ENCODE measurements at places on chromosomes 11 and 22. TPM values are rescaled to one million over a fixed set of nuclear protein-coding genes. Genes with fewer than 3 reads are reported as not detected.

DNA sequence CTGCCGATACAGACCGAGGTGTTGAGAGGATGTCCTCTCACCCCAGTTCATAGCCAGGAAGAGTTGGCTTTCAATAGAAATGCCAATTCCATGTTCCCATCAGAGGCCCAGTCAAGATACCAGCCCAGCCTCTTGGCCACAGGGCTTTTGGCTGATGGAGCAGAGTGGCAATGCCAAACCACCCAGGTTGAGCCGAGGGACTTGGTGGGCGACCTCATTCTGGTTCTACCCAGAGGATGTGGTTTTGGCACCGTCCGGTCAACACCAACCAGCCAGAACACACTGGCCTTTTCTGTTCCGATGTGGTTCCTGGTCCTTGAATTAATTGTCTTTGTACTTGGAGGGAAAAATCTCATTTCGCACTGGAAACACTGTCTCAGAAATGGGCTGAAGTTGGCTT lies 60.5 kb downstream of the COMMD9 start:
- no peaks in the 10 kb centered on the region for H3K4me1 ChIP-seq
- DNase-seq, result no peak

DNA sequence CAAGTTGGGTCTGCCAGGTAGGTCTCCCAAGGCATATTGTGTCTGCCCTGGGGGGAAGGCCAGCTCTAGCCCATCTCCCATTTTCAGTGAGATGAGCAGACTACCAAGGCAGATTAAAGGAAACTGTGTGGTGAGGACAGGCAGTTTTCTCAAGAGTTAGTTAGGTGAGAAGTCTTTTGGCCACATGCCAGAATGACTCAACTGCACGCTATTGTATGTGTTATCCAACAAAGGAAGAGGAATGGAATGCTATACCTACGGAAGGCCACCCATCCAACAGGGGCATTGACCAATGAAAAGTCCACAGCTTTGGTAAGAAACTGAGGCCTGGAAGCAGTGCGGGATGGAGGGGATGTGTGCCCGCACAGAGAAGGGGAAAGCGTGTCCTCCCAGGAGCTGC lies 941.7 kb downstream of the NTM start:
- no peaks in the 10 kb centered on the region for H3K36me3 ChIP-seq
- H3K4me1 ChIP-seq, result no peaks in the 10 kb centered on the region
- no peak for DNase-seq
- no peaks in the 10 kb centered on the region for H3K27me3 ChIP-seq

DNA sequence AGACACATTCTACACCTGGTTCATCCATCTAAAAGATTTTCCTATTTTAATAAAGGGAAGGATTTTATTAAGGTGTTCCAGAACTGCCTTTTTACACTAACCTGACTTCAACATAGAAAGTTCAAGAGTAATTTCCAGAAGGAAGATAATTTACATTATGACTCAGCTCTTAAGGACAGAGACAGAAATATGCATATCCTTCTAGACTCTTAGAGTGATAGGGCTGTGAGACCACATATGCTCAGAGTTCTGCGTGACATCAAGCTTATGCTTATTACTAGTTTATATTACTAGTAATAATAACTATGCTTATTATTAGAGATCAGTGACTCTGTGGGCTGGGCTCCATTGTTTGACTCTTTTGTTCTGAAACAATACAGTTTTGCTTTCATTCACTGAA lies 4.6 kb downstream of the PDGFD start:
- H3K36me3 ChIP-seq, result peaks cover 50% of the 10 kb centered on the region
- no peaks in the 10 kb centered on the region for H3K27me3 ChIP-seq
- H3K27ac ChIP-seq, result peak overlapping the region; percentile 84
- H3K4me1 ChIP-seq, result peaks cover 80% of the 10 kb centered on the region
- peak overlapping the region; percentile 88 for H3K4me3 ChIP-seq
- DNase-seq, result peak; percentile 73

GRCh38 chr11:128472128-128473089 lies 114.9 kb downstream of the ETS1 start:
- H3K4me3 ChIP-seq, result peak overlapping the region; percentile 19
- peaks cover 100% of the 10 kb centered on the region for H3K4me1 ChIP-seq
- H3K36me3 ChIP-seq, result peaks cover 38% of the 10 kb centered on the region
- peak overlapping the region; percentile 98 for H3K27ac ChIP-seq
- no peaks in the 10 kb centered on the region for H3K27me3 ChIP-seq

Gene SLN
- total RNA-seq, result not detected

Gene TMEM134
- total RNA-seq, result 69.7 TPM

Gene MAPK8IP2
- total RNA-seq, result 1.3 TPM

Gene CABP4
- total RNA-seq, result not detected

Gene TTC36
- not detected for total RNA-seq

Gene NCAM1
- 0.29 TPM for total RNA-seq
